ENCODE measurements at places on chromosomes 5 and 9.

DNA sequence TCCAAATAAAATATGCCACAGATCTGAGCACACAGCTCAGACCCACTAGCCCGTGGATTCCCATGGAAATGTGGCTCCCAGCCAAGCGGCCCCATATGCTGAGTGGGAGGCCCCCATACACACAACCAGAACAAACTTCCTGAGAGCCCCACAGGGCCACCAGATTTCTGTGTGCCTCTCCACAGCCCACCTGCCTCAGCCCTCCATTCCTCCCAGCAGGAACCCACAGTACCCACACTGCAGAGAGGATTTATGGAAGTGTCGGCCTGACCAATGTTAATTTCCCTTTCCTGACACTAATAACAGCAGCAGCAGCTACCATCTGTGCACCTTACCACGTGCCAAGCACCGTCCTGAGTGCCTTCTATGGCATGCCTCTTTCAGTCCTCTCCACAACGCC, 99.3 kb upstream of the SPOCK1 start:
- no peak for DNase-seq

DNA sequence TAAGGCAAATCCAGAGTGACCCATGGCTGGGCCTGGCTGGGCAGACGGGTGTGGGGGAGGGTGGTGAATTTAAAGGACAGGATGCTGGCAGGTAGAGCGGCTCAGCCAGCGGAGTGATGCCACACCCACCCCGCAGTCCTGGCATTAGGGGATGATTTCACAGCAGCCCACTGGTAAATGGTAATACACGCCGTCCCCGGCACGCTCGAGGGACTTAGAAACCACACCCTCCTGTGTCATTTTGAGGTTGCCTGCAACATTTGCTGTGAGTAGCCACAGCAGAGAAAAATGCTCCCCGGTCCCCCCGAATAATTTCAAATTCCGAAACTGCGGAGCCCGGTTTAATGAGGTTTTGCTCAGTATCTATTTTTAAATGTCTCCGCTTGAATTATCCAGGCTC, 71.3 kb upstream of the FCN2 start:
- DNase-seq = no peak

GRCh38 chr5:55191165-55191564, 18.2 kb upstream of the CDC20B start:
- DNase-seq = no peak

DNA sequence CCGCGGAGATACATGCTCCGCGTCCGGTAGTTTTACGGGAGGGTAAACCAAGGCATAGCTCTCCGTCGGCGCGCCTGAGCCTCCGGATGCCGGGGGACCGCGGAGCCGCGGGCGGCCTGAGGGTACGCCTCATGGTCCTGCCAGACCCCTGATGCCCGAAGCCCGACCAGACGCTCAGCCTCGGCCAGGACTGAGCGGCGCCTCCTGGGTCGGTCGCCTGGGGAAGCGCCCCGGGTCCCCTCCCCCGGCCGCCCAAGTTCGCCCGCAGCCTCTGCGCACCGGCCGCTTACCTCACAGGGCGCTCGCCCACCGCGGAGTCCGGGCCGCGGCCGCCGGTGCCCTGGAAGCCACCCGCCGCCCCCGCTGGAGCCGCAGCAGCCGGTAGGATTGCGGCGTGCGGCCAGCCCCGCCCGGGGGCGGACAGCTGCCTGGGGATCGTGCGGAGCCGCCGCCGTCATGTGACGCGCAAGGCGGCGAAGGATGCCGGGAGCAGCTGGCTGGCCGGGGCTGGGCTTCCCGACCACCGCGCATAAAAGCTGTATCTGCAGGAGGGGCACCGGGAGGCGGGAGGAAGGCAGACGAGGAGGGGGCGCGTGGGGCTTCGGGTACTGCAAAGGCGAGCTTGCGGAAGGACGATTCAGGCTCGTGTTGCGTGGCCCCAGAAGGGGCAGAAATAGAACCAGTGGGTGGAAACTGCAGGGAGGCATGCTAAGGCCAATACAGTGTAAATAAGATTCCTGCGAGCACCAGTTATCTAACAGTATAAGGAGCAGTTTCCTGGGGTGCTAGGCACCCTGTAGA, at the start of gene FBXO10:
TSS of gene FBXO10 (minus strand) at position 460 of the 801 bp plus-strand sequence. CDS start 34,612 bp downstream, outside the sequence.
- peak; percentile 31 for DNase-seq

DNA sequence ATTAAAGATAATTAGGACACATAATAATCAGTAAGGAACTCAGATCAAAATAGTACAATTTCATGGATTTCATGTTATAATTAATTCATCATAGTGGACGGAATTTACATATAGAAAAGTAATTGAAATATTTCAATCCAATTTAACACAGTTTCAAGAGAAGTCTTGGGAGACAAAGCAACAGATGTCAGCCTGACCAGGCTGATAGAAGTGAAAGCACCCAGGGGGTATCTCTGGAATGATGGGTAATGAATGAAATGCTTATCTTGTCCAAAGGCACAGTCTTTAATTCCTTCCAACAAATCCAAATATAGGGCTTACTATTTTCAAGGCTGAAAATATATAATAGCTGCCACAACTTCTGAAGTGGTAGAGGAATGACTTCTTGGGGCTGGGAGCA, 629.3 kb upstream of the RGMB start:
- DNase-seq = no peak

DNA sequence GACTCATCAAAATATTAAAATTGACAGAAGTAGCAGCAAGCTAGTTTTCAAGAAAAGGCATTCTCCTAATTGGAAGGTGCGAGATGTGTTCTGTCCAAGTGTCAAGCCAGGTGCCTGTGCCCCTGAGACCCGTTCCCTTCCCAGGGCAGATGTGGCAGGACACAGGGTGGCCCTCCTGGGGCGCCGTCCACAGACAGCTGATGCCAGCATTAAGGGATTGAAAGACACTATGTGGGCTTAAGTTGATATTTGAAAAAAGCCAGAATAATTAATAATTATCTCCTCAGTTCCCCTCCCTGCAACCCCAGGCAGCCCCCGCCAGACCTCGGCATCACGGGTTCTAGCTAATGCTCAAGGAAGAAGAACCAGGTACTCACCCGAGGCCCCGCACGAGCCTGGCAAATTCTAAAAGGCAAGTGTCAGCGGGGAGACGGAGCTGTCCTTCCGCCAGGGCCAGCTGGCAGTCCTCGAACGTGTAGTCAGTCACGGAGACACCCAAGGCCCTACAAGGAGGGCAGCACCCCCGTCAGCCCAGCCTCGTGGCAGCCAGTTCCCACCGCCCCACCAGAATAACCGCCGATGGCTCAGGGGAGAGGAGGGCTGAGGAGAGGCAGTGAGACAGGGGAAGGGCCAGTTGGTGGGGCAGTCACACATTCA, 29.1 kb upstream of the SLC6A3 start:
- DNase-seq = no peak

- DNase-seq = no peak
These were observed 37.5 kb downstream of the CTNNA1 start for GRCh38 chr5:138790684-138791083.

- DNase-seq = no peak
These were observed 6.8 kb upstream of the IFNA5 start for GRCh38 chr9:21311889-21312288.

DNA sequence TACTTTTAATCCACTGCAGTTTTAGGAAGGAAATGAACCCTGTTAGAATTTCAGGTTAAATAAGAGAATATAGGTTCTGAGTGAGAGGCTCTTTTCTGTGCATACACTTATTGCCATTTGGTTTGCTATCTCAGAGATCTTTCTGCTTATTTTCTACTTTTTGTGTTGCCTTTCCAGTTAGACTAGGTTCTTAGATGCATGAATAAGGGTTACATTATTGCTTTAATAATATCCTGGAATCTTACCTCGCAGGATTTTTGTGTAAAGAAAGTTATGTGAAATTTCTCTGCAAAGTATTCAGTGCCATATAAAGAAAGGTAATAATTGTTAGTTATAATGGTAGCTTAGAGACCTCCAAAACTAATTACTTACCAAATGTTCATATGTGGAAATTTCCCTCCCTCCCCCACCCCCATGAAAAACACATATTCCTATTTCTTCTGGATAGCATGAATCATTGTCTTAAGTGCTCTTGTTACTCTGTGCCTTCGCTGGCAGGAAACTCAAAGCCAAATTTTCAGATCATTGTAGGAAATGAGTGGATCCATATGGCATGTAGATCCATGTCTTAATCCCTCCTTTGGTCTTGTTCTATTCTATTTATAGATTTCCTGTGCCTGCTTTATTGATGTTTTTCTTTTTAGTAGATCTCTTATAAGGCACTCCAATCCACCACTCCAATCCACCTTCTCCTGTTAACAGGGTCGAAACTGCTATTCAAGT, 2.7 kb upstream of the APBA1 start:
- DNase-seq = no peak

DNA sequence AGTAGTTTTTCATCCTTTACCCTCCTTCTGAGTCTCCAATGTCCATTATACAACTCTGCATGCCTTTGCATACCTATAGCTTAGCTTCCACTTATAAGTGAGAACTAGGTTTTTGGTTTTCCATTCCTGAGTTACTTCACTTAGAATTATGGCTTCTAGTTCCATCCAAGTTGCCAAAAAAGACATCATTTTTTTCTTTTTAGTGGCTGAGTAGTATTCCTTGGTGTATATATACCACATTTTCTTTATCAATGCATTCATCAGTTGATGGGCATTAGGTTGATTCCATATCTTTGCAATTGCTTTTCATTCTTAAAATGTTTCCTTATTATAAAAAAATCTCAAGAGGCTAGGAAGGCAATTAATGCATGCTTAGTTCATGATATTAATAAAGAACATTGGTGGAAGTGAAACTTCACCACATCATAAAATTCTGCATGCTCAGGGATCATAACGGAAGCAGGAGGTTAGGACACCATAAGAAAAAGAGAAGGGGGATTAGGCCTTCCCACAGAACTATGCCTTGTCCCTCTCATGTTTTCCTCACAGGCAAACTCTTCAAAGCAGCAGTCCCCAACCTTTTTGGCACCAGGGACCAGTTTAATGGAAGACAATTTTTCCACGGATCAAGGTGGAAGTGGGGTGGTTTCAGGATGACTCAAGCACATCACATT, 105.2 kb downstream of the FRMD3 start:
- DNase-seq = no peak

DNA sequence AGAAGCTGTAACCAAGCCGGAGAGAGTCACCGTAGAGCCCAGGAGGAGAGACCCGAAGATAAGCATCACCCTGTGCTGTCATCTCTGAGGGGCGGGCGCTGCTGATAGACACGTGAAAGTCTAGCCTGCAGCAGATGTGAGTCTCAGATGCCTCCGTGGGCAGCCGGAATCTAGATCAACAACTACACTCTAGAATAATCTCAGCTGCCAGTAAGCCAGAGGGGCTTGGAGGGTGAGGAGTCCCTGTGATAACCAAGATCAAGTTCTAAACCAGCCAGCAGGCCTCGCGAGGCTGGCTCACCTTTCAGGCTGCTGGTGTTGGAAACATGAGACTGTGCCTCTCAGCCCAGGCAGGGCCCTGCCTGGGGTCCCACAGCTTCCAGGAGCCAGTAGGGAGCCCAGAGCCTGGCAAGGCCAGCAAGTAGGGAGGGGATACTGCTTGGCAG, 54.1 kb downstream of the DAPK1 start:
- DNase-seq = no peak

DNA sequence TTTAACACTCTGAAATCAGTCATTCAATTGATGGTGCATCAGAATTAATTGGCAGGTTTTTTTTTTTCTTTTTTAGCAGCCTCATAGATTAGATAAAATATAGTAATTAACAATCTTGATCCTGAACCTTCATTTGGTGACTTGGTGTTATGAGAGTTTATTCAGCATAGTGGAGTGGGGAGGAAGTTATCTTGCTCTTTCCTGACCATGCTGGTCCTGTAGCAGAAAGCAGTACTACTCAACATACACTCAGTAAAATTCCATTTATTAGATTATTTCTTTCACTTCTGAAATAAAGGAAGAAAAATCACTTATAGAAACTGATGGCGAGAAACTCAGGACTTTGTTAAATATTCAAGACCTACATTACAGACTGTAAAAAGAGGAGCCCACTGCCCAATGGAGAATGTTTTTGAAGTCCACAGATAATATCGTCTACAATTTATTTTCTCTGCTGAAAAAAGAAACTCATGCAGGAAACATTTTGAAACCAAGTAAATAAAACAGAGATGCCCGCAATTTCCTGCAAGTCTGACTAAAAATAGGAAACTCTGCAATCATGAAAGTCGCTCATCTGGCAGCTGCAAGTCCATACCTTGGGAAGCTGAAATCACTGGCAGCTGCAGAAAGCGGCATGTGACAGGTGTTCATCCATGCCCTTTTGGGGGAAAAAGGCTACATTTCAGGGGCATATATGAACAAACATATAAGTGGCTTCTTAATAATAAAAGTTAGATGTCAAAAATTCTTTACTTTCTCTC, 233.2 kb upstream of the RFX3 start:
- DNase-seq = peak; percentile 85

- no peak for DNase-seq
These were observed 147.8 kb upstream of the IRX2 start for GRCh38 chr5:2899311-2899710.

GRCh38 chr5:132473019-132473531, 17.5 kb downstream of the IRF1 start:
- peak; percentile 80 for DNase-seq

DNA sequence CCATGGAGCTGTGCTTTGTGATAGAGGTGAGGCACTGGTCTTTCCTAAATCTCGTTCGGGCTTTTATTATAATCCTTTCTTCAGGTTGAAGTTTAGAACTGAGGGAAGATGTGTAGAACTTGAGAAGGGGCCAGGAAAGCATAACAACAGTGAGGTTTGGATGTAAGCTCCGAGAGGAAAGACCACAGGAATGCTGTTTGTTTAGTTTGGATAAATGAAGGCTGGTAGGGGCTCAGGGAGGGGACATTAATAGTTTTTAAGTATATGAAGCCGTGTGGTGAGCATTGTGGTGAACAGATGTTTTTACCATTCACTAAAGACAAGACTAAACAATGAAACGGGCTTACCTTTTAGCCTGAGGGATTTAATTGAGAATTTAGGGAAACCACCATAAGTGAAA, 130.8 kb downstream of the ARHGAP26 start:
- no peak for DNase-seq

- no peak for DNase-seq
These were observed 533.2 kb upstream of the SEMA6A start for GRCh38 chr5:117107859-117108258.

DNA sequence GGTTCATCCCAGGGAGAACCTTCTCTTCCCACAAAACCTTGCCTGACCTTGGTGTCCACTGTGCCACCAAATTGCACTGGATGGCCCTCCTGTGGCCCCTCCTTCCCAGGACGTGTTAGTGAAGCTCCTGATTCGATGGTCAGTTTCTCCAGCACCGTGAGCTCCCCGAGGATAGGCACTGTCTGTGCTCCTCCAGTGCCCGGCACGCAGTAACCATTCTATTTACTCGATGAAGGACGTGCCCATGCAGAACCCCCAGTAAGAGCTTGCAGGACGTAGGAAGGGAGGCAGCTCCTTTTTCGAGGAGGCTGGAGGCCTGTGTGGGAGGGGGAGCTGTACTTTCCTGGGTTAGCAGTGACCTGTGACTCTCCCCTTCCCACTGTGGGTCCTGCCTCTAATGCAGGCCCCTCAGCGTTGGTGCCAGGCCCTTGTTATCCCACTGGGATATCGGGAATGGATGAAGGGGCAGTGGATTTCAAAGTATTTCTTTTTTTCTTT, 39.6 kb downstream of the HABP4 start:
- no peak for DNase-seq

DNA sequence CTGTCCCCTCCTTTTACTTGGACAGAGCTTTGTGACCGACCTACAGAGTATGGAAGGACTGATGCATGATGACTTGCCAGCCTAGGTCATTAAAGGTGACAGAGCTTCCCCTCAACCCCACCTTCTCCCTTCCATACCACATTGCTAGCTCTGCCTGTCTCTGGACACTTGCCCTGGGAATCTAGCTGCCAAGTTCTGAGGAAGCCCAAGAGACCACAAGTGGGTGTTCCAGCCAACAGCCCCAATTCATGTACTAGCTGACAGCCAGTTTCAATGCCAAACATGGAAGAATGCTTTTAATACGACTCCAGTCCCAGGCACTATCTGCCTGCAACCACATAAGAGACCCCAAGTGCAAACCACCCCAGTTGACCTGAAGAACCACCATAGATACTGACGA, 477.1 kb downstream of the SPOCK1 start:
- no peak for DNase-seq
